ENCODE measurements at places on chromosomes 16 and 17.
A peak's percentile ranks its signal among the peaks of the same experiment; 100 is the strongest.

- DNase-seq, result peak; percentile 92
Observed at GRCh38 chr17:2416010-2416734, 15.3 kb upstream of the MNT start.

GRCh38 chr17:60463157-60463835 is 41.0 kb downstream of the CHCT1 start:
- DNase-seq, result no peak

DNA sequence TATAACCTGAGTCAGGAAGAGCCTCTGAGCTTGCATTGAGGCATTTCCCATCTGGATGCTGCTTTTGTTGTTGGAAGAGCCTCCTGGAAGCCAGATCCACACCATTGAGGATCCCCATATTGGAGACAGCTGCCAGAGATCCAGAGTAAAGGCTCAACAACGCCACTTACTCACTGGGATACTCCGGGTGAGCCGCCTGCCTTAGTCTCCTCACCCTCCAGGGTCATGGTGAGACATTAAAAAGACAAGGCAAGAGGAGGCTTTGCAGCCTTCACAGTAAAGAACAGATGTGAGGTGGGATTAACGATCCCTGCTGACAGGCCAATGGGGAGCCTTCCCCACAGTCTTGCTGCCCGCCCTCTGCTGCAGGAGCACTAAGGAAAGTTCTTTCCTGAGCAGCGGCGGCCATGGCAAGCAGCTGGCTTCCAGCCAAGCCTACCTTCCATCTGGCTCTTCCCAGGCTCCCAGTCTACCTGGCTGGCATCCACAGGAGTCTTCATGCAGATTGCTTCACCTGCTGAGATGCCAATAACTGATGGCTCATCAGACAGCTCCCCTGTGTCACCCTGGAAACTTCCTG is 198.5 kb downstream of the CYLD start:
- no peak for DNase-seq

DNA sequence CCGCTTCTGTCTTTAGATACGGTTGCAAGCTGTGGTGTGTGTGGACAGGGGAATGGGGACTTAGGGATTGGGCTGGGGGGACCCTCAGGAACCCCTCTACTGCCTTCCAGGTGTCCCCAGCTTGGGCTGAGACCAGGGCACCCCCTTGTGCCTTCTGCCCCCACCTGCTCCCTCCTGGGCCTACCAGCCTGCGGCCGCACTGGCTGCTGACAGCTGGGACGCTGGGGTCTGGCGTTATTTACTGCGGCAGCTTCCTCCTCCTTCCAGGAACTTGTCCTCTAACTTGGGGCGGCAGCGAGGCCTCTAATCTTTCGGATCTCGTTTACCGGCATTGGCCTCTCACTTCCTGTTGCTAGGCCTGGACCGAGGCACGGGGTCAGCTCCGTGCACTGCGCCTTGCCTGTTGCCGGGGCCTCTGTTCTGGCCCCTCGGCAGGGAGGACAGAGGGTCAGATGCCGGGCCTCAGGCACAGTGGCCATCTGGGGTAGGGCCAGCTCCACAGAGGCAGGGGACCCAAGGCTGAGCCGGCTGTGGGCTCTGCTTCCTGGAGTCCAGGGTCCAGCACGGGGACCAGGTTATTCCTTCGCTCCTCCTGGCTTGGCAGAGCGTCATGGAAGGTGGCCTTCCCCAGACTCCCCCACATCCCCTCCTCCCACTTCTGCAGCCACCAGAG is 31.8 kb downstream of the TMEM235 start:
- no peak for DNase-seq

GRCh38 chr16:81443688-81444447 is 740 bp upstream of the CMIP start:
- DNase-seq, result no peak

- no peak for DNase-seq
Observed at GRCh38 chr17:32822996-32823395, 53.9 kb downstream of the MYO1D start.

- no peak for DNase-seq
Observed at GRCh38 chr17:55769625-55770000, 18.8 kb downstream of the PCTP start.

DNA sequence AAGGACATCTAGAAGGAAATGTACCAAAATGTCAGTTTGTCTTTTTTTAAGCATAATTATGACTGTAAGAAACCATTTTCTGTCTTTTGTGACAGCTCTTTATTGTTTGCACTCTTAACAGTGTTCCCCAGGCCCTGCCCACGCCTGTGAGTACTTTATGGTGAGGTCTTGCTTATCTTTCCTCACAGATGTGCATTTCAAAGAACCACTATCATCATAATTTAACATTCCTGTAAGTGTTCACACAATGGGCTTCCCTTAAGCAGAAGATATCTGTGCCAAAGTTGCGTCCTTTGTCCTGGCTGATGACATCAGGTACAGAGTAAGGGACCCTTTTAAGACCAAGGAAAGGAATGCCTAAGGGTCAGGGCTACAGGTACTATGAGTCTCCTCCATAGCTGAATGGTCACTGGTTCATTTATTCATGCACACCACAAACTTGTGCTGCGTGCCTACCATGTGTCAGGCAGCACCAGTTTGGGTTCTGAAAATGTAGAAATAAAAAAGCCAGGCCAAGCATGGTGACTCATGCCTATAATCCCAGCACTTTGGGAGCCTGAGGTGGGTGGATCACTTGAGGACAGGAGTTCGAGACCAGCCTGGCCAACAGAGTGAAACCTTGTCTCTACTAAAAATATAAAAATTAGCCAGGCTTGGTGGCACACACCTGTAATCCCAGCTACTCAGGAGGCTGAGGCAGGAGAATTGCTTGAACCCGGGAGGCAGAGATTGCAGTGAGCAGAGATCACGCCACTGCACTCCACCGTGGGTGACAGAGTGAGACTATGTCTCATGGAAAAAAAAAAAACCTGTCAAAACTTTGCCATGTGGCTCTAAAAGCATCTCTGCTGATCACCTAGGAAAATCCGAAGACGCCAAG is 55.4 kb upstream of the NLK start:
- no peak for DNase-seq

- no peak for DNase-seq
Observed at GRCh38 chr17:77109764-77110359, 30.9 kb upstream of the SEC14L1 start.

GRCh38 chr17:6450926-6451832 is 6.9 kb downstream of the PIMREG start:
- no peak for DNase-seq

DNA sequence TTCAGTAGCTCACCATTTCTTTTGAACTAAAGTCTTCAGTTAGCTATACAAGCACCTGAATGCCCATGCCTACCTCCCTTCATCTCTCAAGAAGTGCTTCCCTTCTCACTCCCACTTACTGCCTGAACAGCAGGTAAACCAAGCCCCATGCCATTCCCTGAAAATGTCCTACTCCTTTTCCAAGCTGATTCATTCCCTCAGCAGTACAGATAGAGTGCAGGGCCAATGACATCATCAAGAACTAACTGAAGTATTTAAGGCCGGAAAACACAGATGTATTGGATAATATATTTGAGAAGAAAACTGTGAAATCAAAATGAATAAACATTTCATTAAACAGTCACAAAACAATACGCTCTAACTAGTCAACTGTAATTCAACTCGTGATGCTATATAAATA is 478.8 kb upstream of the CDH11 start:
- DNase-seq, result no peak

GRCh38 chr16:3950343-3951193 is 70.1 kb upstream of the CREBBP start:
- DNase-seq, result no peak

GRCh38 chr17:42901535-42902229 is 1.1 kb downstream of the G6PC1 start:
- DNase-seq, result no peak

- no peak for DNase-seq
Observed at GRCh38 chr17:82092995-82093751, 4.9 kb downstream of the FASN start.

GRCh38 chr17:49112936-49113335 is 19.6 kb upstream of the B4GALNT2 start:
- DNase-seq, result no peak

- no peak for DNase-seq
Observed at GRCh38 chr16:64975821-64976220, 146.0 kb downstream of the CDH11 start.

DNA sequence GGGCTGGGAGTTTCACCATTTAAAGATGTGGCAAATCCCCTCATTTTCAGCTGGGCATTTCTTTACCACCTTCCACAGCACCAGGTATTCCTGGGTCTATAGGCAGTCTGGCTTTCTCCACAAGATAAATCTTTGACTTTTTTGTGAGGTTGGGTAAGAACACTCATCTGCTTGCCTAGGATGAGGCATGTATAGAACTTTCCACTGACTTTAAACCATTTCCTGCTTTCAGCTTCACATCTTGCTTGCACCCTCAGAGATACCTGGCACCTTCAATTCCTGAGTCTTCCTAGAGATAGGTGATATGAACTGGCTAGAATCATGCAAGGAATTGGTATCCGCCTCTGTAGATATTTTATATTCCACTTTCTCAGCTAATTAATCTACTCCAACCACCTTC is 27.9 kb downstream of the SMURF2 start:
- no peak for DNase-seq

DNA sequence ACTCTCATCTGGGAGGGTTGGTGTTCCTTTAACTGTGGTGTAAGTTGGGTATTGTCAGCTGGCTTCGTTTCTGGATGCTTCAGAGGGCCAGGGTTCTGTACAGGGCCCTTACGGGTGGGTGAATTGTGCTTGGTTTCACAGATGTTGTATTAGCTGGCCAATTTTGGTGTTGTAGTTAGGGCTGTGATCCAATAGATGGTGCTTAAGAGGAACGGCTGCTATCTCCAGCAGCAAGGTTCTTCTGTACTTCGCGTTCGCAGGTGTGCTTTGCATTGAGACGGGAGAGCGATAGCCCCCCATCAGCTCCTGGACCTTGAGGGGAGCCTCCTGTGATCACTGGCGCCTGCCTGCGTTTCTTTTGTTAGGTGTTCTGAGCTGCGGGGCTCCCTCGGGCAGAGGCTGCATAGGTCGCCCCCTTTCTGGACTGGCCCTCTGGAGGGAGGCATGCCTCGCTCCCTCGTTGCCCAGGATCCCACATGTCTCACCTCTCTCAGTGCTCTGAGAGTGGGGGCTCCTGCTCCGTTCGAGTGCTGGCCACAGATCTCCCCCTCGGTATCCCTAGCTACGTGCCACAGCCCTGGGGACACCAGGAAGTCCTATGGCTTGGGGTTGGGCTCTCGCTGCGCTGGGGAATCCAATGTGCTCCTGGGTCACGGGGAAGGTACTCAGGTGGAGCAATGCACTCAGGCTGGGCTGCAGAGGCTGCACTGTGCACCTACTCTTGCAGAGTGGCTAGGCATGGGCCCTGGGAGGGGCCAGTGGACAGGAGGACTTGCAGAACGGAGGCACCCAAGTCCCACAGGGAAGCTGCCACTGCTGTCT is 837 bp upstream of the PRDM7 start:
- DNase-seq, result no peak

Data from stimulated activated CD4-positive, alpha-beta T cell treated with anti-CD3 and anti-CD28 coated beads, Interleukin-12 subunit alpha, Interleukin-12 subunit beta, amount 100 ng/mL, for 48 hours (primary cell).